ENCODE measurements at places on chromosomes 11 and 22.

- no peak for DNase-seq
These were observed 120.1 kb downstream of the INSC start for GRCh38 chr11:15234796-15235195.

GRCh38 chr11:125062931-125063428, at the start of gene SLC37A2:
Gene SLC37A2 (plus strand): TSS chr11:125063305. CDS start chr11:125063368, 63 bp downstream.
- DNase-seq, result peak; percentile 80

DNA sequence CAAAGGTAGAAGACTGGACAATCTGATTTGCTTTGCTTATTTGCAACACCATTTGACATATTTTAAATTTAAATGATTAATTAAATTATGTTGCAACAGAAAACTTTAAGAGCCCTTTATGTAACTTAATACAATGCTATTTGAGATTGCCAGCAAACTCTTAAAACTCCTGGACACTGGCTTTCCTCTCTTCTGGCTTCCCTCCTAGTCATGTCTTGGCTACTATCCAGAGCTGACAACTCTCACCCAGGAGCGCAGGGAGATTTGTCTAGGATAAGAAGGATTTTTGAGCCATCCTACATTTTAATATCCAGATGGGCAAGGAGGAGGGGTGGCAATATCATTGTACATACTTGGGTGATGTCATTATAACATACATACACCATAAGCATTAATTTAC, 134.3 kb downstream of the ELP4 start:
- DNase-seq, result no peak

- DNase-seq, result no peak
These were observed 15.2 kb upstream of the SLC6A5 start for GRCh38 chr11:20584093-20584774.

- DNase-seq, result no peak
These were observed 24.9 kb upstream of the SHISAL1 start for GRCh38 chr22:44337678-44338004.

DNA sequence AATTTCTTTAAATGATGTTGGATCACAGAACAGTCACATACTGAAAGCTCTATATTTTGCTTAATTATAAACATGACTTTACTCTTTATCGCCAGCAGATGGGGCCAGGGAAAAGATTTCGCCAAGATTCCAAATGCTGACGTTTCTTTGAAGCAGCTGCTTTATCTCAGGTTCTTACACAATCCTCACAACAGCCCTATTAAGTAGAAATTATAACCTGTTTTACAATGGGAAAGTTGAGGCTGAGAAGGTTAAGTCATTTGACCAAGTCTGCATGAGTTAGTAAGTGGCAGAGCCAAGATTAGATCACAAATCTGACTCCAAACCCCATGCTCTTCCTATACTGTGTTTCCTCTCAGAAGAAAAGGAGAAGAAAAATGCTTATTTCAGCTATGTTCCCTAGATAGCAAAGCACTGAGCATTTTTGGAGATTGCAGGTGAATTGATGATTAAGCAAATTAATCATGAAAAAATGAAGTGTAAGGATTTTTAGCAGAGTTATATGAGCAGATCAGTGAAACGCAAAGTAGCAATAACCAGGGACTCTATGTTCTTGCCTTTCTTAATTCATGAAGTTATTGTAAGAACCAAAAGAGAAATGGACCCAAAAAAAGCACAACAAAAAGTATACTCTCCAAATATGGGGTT, 79.0 kb downstream of the AASDHPPT start:
- DNase-seq, result no peak

GRCh38 chr11:107252429-107253161, 205.0 kb downstream of the CWF19L2 start:
- DNase-seq, result no peak

GRCh38 chr11:132620423-132620822, 911.9 kb downstream of the OPCML start:
- no peak for DNase-seq

- DNase-seq, result no peak
These were observed 32.6 kb upstream of the APLP2 start for GRCh38 chr11:130037058-130037457.

GRCh38 chr11:3014057-3014938, 22.2 kb upstream of the NAP1L4 start:
- DNase-seq, result peak; percentile 75

GRCh38 chr22:41576877-41577276, 12.8 kb downstream of the PMM1 start:
- peak; percentile 36 for DNase-seq

DNA sequence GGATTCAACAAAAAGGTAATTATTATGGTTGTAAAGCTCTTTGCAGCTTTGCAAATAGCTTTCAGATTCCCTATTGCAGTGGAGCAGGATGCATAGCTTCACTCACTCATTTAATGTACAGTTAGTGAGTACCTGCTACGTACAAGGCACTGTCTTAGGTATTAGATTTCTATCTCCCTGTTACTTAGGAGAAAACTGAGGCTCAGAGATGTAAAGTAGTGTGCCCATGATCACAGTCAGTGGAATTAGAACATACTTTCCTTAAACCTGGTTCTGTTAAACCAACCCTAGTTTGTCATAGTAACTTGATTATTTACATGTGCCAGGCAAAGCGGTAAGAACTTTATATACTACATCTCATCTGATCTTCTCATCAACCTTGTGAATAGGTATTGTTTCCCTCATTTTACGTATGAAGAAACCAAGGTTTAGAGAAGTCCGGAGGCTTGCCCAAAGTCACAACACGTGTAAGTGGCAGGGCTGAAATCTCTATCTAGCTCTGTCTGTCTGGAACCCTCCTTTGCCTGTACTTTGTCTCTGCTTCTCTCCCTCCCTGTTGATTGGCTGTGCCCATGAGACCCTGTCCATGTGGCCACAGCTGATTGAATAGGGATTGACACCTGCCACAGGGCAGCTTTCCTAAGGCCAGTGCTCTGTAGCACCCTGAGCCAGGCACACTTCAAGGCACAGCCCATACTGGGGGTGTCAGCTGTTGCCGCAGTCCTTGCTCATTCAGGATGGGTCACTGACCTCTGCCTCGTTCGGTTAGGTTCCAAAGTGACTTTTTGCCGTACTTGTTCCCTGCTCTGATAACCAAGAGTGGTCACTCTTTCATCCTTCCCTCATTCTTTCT, 63.8 kb upstream of the PRSS23 start:
- DNase-seq, result no peak

GRCh38 chr11:8167796-8168195, 1.0 kb downstream of the RIC3 start:
- DNase-seq, result no peak

DNA sequence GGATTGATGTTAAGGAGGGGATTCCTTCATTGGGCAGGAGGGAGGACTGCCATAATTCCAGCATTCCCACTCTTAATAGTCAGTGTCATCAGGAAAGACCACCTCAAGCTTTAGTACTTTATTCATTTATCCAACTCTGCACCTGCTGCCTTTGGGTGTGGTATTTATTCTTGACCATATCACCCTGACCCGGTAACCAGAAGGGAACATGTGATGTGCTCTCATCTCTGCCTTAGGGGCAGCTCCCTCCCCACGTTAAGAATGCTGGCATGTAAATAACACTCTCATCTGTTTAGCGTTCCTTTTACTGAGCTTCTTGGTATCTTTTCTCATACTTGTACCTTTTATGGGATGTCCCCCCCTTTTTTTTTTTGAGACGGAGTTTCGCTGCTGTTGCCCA, 7.7 kb downstream of the CAT start:
- DNase-seq, result no peak

DNA sequence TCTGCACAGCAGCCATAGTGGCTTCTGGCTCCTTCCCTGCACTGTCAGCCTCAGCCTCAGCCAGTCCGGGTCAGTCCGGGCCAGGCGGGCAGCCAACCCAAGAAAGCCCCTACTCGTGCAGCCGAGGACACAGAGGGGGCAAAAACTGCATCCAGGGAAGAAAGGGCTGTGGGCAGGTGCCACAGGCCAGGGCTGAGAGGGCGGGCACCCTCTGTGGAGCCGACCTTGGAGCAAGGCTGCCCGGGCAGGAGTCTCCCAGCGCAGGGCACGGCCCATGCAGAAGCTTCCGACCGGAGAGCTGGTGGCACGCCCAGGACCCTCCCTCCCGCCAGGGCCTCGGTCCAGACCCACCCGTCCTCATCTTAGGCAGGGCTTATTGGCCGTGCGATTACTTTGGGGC, 10.5 kb upstream of the TH start:
- DNase-seq, result no peak

DNA sequence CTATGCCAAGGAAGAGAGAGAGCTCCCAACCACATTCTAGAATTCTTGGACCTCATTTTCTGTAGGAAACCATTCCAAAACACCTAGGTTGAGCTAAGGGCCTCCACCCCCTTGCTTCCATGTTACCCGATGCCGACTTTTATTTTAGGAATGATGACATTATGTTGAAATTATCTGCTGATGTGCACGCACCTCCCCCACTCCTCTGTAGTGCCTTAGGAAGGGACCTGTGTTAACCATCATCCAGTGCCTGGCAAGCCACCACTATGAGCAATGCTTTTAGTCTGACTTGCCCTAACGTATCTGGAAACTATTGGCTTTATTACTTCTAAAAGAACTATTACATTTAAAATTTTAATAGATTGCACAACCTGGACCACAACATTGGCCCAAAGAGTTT, 42.1 kb downstream of the NCAPD3 start:
- no peak for DNase-seq

GRCh38 chr11:111391328-111392124, 12.5 kb upstream of the POU2AF1 start:
- no peak for DNase-seq

DNA sequence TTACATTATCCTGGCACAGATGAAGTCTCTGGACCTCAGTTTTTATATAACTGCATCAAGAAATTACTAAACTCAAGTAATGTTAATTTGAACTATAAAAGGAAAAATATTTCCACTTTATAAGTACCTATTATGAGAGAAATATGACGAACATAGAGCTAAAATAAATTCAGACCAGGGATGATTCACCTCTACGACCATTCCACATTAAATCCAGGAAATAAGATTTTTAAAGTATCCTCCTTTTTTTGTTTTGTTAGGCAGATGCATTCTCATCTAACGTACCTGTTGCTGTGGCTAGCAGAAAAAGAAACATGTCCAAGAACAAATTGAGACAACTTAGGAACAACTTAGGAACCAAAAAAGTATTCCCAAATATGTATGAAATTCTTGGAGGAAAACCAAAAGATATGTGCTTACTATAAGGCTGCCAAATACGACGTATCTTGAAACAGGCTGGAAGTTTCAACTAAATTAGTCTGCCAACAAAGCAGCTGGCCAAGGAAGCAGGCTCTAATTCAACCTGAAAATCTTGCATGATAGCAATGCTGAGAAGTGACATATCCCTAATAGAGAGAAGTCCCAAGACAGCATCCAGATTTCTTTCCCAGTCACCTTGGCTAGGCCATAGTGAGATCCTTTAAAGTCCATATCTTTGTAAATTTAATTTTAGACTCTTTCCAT, 15.7 kb downstream of the SPTY2D1 start:
- no peak for DNase-seq

- DNase-seq, result no peak
These were observed 312.9 kb downstream of the CNTN5 start for GRCh38 chr11:99333621-99334020.

- DNase-seq, result no peak
These were observed 21.2 kb upstream of the FEZ1 start for GRCh38 chr11:125517116-125517770.

- DNase-seq, result no peak
These were observed 13.0 kb upstream of the CDC42EP2 start for GRCh38 chr11:65301491-65302329.

- DNase-seq, result no peak
These were observed 76.3 kb downstream of the PAK1 start for GRCh38 chr11:77397631-77398030.

- DNase-seq, result peak; percentile 33
These were observed 3.1 kb upstream of the LGALS1 start for GRCh38 chr22:37672206-37672919.

DNA sequence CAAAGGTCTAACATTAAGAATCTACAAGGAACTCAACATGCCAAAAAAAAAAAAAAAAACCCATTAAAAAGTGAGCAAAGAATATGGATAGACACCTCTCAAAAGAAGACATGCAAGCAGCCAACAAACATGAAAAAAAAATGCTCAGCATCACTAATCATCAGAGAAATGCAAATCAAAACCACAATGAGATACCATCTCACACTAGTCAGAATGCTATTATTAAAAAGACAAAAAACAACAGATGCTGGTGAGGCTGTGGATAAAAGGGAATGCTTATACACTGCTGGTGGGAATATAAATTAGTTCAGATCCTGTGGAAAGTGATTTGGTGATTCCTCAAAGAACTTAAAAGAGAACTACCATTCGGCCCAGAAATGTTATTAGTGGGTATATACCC, 257.7 kb upstream of the PLET1 start:
- DNase-seq, result no peak

GRCh38 chr22:37195921-37196320, 7.9 kb upstream of the C1QTNF6 start:
- no peak for DNase-seq

GRCh38 chr22:38524429-38524828, 18.3 kb upstream of the DDX17 start:
- DNase-seq, result no peak

DNA sequence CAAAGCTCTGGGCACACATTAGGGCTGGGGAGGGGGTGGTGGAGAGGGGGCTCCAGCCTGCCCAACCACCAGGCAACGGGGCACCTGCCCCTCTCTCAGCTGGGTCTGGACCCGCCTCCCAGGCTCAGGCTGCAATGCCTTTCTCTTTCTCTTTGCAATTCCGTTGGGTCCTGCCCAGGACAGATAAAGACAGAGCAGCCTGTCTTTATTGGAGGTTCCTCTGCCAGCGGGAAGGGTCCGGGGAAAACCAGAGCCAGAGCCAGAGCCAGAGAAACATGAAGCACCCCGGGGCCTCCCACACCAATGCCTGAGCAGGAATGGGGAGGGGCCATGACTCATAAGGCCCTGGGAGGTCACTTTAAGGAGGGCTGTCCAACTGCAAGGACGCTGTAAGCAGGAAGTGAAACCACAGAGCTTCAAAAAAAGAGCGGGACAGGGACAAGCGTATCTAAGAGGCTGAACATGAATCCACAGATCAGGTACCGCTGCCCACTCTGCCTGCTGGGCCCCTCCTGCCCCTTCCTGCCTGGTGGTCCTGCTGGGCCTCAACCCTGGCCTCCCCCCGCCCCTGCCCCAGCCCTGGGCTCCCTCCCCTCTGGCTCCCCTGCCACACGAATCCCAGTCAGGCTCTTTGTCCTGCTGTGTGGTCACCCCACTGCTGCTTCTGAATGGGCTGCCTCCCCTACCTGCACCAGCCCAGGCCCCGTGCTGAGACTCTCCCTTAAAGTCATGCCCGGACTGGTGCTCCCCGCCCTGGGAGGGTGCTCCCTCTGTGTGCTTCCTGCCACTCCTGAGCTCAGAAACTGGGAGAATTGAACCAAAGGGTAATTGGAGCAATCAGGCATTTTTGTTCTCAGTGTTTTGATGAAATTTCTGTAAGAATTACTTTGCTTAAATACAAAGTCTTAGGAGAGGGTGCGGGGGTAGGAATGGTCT, at the start of gene APOBEC3B:
Gene APOBEC3B (plus strand): TSS at position 356 of the 936 bp plus-strand sequence. CDS start 107 bp downstream, at position 463.
- peak; percentile 81 for DNase-seq

Data from CD4-positive, alpha-beta T cell treated with Interleukin-4 for 1 hour (primary cell).